ENCODE measurements at places on chromosomes 7 and 10. TPM values are rescaled to one million over a fixed set of nuclear protein-coding genes. Genes with fewer than 3 reads are reported as not detected.

C10orf88 gene
- 26.3 TPM for total RNA-seq

TRPV5 gene
- not detected for total RNA-seq

TMEM229A gene
- total RNA-seq = 0.74 TPM

CALN1 gene
- total RNA-seq = 56.1 TPM

Measured in temporal lobe (tissue), 4 donors.